Tongue (tissue), 3 donors: ENCODE measurements at places on chromosomes 6 and 20. TPM values are rescaled to one million over a fixed set of nuclear protein-coding genes. Genes with fewer than 3 reads are reported as not detected.

FLRT3 gene
- total RNA-seq = 12.9 TPM

HLA-DPA1 gene
- total RNA-seq = 15.6 TPM

ENPP4 gene
- total RNA-seq = 44.0 TPM

HMGN3 gene
- 89.5 TPM for total RNA-seq

FOXS1 gene
- 3.6 TPM for total RNA-seq

FUT9 gene
- total RNA-seq = under 0.01 TPM

GPR63 gene
- 2.4 TPM for total RNA-seq

TTI1 gene
- total RNA-seq = 20.2 TPM

- no peak for DNase-seq
These were observed 931.4 kb downstream of the QKI start for GRCh38 chr6:164345806-164346496.

DNA sequence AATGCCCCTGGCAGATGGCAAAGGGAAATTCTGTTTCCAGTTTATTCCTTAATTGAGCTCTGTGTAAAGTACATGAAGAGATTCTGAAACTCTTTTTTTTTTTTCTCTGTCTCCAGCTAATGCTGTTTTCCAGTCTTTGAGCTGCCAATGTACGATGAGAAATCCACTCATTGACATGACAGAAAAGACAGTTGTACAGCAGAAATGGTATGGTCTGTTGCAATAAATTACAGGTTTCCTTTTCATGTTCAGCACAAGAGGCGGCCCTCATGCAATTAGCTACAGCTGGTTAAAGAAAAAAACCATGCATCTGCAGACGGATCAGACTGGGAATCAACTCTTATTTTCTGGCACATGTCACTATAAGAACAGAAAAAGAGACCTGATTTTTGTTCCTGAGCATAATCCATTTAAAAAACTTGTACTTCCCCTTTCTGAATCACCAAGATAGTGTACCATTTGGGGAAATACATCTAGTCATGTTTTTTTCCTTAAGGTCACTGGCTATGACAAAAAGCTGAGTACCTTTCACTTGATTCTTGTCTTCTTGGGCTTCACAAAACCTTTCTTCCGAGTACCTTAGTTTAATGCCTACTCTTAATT is 289.8 kb upstream of the PREP start:
- peak; percentile 64 for DNase-seq

GRCh38 chr20:62401331-62401779 is 5.7 kb downstream of the CABLES2 start:
- no peak for DNase-seq

DNA sequence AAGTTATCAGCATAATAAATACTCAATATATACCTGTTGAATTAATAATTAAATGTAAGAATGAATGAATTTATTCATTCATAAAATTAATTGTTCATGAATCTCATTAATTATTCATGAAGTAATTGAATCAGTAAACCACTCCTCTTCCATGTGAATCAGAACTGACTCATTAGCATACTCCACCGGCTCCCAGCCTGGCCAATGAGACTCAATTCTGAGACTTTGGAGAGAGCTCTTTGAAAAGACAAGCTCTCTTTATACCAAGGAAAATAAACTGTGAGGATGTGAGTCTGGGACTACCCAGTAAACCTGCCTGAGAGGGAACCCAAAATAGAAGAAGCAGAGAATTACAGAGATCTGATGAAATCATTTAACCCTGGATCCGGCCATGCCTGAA is 8.4 kb upstream of the SLC2A10 start:
- DNase-seq = no peak

DNA sequence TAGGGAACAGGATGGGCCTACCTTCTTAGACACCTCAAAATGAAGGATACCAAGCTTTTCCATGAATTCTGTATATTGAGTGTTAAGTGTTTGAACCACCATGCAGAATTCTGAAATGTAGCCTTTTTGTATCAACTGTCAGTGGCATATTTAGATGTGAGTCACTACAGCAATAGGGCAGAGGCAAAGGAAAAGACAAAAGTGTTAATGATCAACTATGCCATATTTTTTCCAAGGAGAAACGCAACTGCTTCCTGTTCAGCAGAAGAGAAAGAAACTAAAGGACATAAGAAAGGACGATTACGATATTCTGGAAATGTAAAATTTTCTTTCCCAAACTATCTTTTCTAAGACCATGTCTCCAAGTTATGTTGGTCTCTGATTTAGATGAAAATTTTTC is 104.6 kb upstream of the RSPO3 start:
- DNase-seq = no peak

GRCh38 chr6:96104910-96105309 is 89.1 kb downstream of the FUT9 start:
- no peak for DNase-seq

GRCh38 chr6:816510-817084 is 123.7 kb upstream of the EXOC2 start:
- DNase-seq = no peak

DNA sequence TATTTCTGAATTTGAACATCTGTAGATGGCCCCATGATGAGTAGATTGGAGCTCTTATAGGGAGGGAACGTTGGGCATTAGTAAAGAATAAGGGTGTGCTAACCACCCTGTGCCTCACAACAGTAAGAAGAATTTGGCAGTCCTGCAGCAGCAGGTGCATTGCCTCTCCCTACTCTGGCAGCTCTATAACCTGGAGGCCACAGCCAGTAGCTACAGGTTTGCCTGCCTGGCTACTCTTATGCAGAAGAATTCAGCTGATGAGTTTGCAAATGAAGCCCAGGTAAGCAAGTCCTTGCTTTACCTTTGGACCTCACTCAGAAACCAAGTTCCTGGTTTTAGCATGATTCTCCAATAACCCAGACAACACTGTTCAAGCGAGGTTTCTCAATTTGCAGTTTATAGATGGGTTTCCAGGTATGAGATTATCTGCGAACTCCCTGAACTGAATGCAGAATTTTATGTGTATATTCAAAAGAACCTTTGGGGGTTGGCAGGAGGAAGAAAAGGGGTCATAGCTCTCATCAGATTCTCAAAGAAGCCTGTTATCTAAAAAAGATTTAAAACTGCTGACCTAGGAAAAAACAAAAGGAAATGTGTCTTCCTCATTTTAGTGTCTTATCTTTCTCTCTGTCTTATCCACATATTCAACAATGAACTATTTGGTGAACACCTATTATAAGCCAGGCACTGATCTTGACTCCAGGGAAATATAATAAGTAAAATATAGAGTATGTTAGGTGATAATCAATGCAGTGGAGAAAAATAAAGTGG is 18.9 kb downstream of the TREML1 start:
- DNase-seq = no peak

GRCh38 chr6:119243037-119243436 is 106.5 kb downstream of the MAN1A1 start:
- no peak for DNase-seq

DNA sequence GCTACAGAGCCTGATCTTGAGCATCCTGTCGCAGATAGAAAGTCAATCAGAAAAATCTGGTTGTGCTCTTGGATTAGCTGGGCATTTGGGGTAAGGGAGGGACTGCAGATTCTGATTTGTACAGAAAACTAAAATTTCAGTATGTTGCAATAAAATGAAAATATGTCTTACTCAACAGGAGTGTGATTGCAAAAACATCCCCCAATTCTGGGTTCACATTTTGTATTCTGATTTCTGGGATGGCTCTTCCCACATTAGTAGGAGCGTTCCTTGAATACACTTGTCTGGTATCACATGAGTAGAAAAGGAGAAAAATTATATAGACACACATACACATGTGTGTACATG is 40.5 kb downstream of the PANK2 start:
- DNase-seq = no peak

GRCh38 chr6:20034408-20034769 is 177.9 kb downstream of the MBOAT1 start:
- DNase-seq = no peak

DNA sequence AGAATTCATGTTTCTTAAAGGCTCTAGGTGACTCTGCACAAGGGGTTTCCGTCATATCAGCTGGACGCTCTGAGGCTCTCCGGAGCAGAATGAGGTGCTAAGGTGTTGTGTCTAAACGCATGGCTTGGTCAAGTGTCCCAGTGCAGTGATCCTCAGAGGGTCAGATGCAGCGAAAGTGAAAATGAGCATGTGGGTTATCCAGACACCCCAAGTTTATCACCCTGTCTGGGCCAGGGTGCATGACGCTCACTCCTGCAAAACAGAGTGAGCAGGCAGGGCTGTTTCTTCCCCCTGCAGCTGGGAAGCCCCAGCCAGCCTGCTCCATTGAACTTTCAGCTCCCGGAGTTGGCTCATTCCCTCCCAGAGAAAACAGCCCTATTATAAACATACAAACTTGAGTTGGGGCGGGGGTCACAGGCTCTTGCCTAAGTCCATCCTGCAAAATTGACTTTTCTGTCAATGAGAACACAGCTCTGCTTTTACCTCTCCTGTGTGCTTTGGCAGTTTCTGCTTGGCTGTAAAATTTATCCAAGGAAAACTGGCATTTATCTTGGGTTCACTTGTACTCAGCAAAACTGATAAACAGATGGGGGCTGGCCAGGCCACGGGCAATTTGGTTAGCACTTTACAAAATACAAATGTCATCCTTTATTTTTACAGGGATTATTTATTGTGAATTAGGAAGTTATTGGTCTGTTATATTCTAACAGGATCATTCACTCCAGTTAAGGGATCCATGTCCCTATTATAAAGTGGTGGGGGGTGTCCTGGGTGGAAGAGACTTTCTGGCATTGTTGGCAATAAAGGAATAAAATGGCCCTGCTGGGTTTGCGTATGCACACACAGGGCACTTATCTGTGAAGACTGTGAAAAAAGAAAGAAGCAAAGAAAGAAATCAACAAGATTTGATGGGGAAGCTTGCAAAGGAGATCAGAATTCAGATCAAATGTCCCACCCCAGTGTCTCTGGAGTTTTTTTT is 154.9 kb downstream of the FOXA2 start:
- no peak for DNase-seq

DNA sequence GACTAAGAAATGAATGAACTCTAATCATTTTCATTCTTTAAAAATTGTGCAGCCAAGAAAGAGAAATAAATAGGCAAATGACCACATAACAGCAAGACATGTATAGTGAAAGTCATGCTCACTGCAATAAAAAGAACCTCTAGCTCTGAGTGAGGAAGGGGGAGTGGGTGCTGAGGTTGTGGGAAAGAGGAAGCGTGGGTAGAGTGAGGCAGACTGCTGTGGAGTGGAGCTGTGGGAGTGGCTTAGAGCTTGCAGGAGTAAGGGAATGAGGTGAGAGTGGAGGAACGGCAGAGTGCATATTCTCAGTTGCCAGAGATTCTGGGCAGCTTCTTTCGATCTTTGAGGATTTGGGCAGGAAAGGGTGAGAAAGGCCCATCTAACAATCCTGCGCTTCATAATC is 10.4 kb downstream of the DEFB129 start:
- no peak for DNase-seq

GRCh38 chr20:20890751-20891150 is 178.3 kb upstream of the RALGAPA2 start:
- DNase-seq = no peak

DNA sequence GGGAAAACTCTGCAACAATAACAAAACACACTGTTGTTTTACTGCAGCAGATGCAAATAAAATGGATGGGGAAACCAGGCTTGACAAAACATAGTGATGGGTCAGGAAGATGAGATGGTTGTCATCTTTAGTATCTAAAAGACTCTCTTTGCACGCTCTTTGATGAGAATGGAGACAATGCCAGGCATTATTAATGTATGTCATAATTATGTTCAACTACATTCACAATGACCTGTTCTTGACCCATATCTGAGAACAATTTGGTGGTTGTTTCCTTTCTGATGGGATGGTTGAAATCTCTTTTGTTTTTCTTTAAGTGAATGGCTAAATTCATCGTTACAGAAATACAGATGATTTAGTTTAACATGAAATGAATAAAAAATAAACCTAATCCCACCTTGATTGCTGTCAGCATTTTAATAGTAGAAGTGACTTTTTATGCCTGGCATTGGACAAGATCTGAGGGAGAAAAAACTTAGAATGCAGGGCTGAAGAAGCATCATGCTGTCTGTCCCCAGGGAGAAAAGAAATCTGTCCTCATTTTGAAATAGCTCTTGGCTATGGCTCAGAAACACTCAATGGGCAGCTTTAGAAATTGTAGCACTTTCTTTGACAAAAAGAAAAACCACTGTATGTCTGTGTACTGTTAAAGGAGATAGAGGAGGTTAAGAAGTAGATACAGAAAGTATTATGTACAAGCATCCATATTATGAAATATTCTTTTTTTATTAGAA is 12.4 kb upstream of the GRIK2 start:
- DNase-seq = no peak

DNA sequence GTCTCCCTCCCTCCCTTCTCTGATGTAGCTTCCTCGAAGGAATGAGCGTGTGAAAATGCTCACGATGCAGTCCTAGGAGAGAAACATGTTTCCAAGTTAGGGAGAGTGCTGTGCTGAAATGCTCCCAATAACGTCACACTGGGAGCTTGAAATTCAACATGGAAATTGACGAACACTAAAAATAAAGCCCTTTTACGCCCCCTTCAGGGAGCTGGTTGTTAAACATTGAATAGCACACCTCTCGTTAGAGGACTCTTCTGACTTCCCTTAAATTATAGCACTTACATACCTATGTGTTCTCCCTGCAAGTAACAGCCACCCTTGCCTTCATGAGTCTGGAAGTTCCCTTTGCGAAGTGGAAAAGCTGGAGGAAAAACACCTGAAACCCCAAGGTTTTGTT is 88.6 kb downstream of the BFSP1 start:
- no peak for DNase-seq

GRCh38 chr6:36306375-36306774 is 30.3 kb downstream of the BNIP5 start:
- DNase-seq = no peak

DNA sequence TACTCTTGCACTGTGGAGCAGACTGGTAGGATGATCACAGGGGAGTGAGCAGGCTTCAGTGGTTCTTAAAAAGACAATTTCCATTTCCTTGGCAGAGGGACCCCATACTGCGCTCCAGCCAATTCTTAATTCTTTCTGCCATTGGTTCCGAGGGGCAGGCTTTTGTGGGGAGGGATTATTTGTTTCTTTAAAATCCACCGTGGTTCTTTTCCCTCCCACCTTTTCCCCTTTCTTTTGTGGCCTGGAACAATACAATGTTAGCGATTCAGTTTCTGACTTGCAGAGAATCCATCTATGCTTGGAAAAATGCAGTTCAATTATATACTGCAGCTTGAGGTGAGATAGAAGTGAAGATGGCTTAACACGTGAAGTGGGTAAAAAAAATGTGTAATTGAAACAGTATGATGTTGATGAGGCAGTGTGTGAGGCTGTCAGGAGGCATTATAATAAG is 379.0 kb upstream of the FLRT3 start:
- no peak for DNase-seq

- peak; percentile 23 for DNase-seq
These were observed 1.6 kb downstream of the TMEM244 start for GRCh38 chr6:129859524-129859923.
